Naive thymus-derived CD8-positive, alpha-beta T cell (primary cell): ENCODE measurements at places on chromosomes 4 and X.

DNA sequence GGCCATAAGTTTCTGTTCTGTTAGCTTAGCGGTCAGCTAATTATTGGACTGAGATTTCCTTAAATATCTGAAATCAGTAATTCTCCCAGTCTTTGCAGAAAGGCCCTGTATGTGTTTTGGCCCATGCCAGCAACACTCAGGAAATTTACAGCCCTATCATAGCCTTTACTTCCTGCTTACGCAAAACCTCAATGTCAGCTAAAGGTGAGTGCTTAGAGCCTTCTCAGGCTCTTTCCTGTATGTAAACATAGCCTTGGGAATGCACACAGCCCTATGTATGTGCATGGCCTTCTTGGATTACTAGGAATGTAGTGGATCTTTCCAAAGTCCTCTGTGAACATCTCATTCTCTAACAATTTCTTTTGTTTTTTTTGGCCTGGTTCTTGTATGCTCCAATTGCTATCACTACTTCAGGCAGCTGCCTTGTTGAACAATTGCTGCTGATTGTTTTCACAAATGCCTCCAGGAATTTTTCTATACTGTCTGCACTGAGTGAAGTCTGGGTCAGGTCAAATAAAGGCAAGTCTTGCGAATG is 200.0 kb downstream of the PPP1R2C start:
- peak; percentile 5 for DNase-seq

- no peak for DNase-seq
These were observed 68.4 kb downstream of the GPAT3 start for GRCh38 chr4:83604321-83604720.

DNA sequence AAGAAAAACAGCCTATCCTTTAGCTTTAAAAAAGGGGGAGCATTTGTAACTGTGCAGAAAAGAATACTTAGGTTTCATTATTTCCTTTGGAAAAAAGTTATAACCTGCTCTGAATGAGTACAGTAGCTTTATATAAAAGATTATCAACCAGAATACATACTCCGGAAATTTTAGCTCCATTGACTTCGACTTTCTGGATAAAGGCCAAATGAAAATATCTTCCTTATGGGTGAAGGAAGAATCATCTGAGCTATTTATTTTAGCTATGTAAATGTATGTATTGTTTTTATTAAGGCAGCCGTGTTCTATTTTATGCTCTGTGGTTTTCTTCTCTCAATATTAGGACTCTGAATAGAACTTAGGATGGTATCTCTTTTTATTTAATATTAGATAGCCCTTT is 69.0 kb upstream of the ETNPPL start:
- DNase-seq: no peak

DNA sequence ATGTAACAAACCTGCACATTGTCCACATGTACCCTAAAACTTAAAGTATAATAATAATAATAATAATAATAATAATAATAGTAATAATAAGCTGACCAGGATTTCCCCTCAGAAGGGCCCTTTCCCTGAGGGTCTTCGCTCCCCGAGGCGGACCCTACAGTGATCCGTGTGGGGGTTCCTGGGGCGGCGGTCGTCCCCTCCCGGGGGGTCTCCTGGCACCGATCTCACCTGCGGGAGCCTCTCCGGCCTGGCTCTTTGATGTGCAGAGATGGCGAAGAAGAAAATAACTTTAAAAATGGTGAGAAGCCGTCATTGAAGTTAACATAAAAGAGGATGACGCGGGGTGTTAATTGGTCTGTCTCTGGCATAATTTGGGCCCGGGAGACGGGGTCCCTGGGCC is 48.2 kb upstream of the PPP2R3B start:
- DNase-seq: no peak

- DNase-seq: no peak
These were observed 29.5 kb downstream of the METTL14 start for GRCh38 chr4:118714682-118715081.

GRCh38 chr4:54493862-54494261 is 163.9 kb upstream of the KIT start:
- DNase-seq: no peak

- no peak for DNase-seq
These were observed 9.3 kb downstream of the GABRQ start for GRCh38 chrX:152646961-152647360.

DNA sequence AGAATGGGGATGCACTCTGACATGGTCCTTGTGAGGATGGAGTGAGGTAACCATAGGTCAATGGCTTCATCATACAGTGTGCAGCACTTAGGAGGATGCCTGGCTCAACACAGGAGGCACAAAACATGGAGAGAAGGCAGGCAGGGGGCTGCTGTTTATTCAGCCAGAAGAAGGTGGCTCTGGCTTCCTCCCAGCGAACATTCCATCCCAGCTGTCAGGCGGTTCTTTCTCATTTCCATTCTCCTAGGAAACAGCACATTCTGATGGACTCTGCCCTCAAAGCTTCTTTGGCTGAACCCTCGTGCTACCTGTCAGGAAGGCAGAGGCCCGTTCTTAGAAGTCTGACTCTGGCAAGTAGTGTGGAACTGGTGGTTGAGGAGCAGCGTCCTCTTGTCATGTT is 18.6 kb downstream of the STK32B start:
- no peak for DNase-seq

DNA sequence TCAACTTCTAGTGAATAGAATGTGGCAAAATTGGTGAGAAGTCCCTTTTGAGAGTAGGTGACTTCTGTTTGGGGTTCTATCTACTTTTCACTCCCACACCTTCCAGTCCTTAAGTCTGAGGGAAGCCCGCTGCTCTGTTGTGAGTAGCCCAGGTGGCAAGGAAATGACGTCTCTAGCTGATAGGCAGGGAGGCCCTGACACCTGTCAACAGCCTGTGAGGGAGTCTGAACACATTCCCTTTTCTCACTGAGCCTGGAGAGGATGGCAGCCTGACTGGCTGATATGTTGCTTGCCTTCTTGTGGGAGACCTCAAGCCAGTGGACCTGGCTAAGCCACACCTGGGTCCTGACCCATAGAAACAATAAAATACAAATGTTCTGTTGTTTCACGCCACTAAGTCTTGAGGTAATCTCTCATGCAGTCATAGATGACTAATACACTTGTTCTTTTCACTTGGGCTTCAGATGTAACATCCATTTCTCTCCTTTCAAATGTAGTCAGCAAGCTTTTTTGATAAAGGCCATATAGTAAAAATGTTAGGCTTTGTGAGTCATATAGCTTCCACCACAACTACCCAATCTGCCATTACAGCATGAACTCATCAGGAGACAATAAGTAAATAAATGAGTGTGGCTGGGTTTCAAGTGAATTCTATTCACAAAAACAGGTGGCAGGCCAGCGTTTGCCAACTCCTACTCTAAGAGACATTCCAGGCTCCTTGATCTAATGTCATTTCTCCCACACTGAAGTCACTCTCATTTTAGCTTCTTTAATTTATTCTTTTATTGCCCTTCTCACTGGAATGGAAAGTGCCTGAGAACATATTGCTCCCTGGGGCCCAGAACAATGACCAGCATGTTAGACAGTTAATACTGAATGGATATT is 265.1 kb upstream of the MAD2L1 start:
- no peak for DNase-seq

- DNase-seq: no peak
These were observed 539.7 kb upstream of the GRID2 start for GRCh38 chr4:91764085-91764484.

DNA sequence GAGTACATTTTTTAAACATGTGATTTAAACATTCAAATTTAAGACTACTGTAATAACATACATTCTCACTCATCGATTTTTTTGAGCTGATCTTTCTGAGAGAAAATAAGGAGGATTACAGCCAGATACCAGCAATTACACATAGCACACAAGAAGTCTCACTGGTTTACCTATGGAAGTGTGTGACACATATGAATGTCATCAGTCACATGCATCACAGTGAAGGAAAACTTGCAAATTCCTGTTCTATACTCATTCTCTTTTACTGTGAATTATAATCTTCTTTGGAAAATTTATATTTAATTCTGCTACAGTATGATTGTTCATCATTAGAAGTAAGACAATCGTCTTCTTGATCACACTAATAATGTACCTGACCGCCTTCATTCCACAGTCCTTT is 21.3 kb upstream of the BMP2K start:
- no peak for DNase-seq

GRCh38 chrX:34909151-34909550 is 33.4 kb upstream of the FAM47B start:
- DNase-seq: no peak

DNA sequence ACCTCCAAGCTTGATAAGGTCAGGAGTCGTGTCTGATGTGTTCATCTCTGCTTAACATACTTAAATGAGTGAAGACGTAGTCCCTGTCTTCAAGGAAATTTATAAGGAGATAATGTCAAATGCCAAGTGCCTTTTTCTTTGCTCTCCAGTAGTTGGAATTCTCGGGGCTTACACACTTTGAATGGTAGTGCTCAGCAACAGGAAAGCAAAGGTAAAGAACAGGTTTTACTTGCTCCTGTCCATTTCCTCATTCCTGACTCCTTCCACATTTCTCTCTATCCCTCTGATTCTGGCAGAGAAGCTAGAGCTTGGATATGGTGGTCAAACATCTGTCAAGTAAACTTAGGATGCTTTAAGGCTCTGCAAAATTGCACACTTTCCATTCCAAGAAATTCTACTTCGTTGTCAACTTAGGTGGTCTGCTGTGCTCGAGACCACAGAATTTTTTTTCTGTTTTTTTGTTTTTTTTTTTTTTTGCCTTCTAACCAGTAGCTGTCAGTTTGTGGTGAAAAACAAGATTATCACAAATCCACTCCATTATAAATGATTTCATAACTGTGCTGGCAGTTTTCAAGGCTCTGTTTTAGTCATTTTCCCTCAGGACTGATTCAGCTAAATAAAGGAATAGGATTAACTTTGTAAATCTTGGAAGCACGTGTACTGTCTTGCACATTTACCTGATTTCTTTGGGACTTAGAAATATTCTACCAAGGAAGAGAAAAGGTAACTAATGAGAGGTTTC is 180.8 kb upstream of the ANXA3 start:
- no peak for DNase-seq

DNA sequence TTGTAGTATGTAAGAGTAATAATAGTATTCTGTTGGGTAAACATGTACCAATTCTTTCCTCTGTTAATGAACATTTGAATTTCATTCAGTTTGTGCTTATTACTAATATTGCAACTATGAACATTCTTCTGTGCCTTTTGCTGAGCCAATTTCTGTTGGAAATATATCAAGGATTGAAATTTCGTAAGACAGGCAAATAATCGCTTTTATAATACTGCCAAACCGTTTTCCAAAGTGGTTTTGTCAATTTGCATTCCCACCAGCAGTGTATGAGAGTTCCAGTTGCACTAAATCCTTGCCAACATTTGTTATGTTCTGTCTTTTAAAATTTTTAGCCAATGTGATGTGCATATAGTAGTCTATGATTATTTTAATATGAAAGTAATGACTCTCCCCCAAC is 38.6 kb downstream of the MAGEB17 start:
- DNase-seq: no peak

DNA sequence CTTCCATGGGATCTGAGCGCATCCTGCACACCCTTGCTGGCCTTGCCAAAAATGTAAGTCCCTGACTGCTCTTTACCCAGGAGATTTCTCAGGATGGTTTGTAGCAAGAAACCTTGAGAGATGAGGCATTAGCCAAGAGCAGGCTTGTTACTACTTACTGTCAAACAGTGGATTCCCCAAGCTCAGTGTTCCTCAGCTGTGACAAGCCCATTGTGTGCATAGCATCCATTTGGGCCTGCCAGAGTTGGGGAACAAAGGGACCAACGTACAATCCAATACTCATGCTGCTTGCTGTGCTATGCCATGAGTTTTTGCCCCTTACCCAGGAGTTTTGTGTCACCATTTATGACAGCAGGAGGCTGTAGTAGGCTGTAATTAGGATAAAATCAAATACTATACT is 267.6 kb downstream of the TENM3 start:
- no peak for DNase-seq

- no peak for DNase-seq
These were observed 121.1 kb downstream of the MGST2 start for GRCh38 chr4:139786494-139787354.

- peak; percentile 7 for DNase-seq
These were observed 1.4 kb downstream of the BEX5 start for GRCh38 chrX:102154218-102154860.

DNA sequence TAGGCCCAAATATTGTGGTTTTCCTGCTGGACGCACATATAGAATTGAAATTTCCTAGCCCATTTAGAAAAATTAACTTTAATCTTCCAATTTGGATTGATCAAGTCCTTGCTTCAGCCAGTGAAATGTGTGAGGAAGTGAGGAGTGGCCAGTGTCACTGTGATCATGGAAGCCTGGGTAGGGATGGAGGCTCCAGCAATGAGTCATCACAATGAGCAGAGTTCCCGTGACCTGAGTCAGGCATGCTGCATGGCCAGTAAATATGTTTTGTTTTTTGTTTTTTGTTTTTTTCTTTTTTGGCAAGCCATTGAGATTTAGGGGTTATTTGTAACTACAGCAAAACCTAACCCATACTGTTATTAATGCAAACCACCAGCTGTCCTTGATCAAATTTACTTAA is 52.1 kb downstream of the IDS start:
- no peak for DNase-seq

DNA sequence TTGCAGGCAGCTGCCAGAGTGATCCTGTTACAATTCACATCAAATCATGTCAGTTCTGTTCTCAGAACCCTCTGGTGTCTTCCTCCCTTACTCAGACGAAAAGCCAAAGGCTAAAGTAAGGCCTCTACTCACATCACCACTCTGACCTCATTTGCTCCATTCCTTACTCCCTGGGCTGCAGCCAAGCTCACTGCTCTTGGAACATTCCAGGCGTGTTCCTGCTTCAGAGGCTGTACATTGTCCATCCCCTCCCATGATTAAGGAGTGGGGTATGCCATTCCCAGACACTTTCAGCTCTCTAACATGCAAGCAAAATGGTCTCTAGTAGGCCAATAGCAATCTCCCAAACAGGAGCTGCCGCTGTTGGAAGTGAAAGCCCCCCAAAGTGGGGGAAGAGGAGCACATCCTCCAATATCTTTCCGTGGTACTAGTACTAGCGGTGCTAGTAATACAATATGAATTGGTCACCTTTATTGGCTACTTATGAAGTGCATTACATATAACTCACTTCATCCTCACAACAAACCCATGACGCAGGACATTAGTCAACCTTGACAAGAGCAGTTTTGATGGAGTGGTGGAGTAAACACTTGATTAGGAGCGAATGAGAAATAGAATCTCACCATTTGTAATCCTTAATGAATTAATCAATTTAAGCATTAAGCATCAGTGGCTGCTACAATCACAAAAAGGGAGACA is 15.0 kb downstream of the GAB3 start:
- no peak for DNase-seq
